CD4-positive, alpha-beta T cell treated with Interferon gamma for 1 hour (primary cell): ENCODE measurements at places on chromosomes 5 and 9.

- no peak for DNase-seq
Observed at GRCh38 chr5:131996210-131997025, 15.0 kb downstream of the ACSL6 start.

DNA sequence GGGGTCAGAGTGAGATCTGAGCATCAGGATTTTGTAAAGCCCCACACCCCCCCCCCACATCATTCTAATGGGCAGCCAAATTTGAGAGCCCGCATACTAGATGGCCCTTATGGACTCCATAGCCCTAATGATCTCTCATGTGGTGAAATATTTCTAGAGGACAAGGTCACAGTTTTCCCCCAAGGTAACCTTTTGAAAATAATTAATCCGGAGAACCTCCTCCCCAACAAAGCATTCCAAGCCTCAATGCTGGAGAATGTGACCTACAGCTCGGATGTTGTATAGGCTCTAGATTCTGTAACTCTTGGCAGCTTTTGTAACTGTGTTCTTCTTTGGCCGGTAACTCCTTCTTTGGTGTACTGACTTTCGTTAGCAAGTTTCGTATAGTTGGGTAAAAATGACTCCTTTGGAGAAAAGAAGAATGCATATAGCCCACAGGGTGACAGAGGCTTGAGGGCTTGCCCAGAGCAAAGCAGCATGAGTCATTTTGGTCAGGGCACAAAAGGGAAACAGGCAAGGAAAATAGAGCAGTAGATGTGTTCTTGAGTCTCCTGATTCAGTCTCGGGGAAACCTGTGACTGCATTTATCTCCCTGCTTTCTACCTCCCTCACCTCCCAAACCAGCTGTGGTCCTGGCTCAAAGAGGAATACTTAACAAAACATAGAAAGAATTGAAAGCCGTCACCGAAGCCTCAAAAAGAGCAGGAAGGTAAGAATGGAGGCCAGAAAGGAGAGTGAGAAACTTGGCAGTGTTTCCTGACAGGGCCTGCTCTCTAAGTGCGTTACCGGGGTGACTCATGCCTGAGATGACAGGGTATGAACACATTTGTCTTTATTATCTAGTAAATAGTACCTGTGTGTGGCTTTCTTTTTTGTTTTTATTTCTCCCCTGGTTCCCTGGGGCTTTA is 6.6 kb upstream of the XPA start:
- DNase-seq = no peak

DNA sequence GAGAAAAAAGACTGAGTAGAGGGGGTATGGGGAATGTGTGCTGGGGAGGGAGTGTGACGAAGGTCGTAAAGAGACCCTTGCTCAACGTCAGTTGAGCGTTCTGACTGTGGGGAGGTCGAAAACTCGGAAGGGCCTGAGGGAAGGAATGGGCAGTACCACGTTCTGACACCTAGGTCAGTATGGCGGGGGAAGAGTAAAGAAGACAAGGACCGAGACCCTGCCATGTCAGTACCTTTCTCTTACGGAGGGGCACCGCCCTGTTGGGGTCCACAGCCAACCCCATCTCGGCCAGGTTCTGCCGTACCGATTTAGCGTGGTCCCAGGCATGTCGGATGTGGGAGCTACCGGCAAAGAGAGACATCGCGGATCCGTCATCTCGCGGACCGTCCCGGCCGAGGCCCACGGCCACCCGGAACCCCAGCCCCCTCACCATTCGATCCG is 375 bp downstream of the NOP16 start:
- DNase-seq = no peak

DNA sequence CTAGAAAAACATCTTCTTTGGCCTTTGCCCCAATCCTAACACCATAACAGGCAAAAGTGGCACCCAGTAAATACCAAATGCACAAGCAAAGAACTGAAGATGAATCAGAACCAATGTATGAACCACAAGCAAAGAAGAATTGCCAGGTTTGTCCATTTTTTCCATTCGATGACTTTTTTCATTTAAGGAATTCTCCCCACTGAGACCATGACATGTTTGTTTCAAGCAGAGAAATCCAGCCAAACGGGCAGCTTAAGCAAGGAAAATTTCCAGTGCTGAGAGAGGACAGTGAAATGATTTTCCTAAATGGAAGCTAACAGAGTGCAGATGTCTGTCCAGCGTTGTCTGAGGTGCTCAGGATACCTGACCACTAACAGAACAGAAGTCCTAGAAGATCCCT is 203.7 kb downstream of the ADAMTS12 start:
- no peak for DNase-seq

GRCh38 chr5:171201310-171201709 is 107.7 kb upstream of the TLX3 start:
- DNase-seq = no peak

DNA sequence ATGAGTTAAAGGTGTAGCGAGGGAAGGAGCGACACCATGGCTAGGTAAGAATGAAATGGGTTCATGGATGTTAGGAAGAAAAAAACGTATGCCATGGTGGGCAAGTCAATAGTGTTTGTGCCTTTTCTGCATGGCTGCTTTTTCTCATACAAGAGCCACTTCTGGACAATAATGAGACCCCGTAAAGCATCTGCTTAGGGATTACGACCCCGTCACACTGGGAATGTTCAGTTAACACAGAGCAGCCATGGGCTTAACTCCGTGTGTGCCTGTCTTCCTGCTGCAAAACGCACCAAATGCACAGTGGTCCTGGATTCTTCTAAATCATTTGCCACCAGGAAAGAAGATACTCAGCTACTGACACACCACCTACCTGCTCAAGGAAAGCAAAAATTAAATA is 81.8 kb downstream of the NFIB start:
- DNase-seq = no peak

DNA sequence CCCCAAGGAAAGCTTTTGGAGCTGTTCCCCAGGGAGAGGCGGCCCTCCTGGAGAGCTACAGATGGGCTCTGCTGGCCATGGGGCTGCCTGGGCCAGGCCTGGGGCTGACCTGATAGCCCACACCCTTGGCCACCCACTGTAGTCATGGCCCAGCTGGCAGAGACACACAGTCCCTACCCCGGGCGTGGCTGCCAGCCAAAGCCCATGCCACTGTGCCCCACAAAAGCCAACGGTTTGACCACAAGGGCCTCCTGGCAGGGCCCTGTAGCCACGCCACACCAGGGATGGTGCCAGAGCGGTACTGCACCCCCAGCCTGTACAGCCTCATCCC is 15.2 kb downstream of the NACC2 start:
- no peak for DNase-seq

- no peak for DNase-seq
Observed at GRCh38 chr9:69411931-69412740, 87.1 kb downstream of the ENTREP1 start.

DNA sequence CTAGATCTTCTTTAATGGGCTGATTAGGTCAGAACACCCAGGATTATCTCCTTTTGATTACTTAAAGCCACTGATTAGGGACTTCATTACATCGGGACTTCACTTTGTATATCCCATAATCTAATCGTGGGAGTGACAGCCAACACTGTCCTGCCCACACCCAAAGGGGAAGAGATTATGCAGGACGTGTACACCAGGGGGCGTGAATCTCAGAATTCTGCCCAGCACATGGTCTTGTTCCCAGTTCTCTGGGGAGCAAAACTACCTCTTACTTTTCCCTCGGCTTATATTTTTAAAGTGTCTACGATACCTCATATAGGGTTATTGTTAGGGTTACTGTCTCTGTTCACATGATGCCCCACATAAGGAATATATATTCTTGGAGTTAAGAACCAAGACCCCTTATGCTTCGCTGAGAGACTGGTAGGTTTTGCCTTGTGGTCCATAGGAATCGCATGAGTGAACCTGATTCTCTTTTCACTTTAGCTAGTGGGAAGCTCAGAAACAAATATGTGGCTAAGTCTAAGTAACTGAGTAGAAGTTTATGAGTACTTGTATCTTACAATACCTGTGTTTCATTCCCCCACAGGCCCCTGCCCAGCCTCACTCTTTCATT is 192.7 kb downstream of the GNA14 start:
- peak; percentile 12 for DNase-seq

DNA sequence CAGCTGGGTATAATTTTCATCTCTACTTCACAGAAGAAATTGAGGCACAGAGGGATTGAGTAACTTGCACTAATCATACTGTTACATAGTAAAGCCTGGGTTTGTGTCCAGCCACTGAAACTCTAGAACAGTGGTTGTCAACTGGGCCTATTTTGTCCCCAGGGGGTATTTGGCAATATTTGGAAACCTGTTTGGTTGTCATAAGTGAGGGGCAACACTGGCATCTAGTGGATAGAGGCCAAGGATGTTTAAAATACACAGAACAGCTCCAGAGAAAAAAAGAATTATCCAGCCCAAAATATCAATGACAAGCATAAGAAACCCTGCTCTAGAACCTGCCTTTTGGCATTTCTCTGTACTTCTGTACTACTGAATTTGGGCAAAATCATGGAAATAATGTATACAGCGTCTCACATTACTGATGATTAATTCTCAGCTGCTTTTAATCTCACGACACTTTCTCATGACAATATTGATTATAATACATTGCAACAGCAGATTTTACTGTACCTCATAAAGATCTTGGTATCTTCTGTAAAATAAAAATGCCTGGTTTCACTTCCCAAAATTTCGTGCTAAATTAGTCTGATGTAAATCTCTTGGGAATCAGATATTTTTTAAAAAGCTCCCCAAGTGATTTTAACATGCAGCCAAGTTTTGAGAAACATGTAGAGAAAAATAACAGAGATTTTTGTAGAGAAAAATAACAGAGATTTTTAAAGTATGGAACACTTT is 112.7 kb downstream of the RORB start:
- no peak for DNase-seq

GRCh38 chr9:73916016-73916673 is 581.0 kb upstream of the RORB start:
- no peak for DNase-seq

DNA sequence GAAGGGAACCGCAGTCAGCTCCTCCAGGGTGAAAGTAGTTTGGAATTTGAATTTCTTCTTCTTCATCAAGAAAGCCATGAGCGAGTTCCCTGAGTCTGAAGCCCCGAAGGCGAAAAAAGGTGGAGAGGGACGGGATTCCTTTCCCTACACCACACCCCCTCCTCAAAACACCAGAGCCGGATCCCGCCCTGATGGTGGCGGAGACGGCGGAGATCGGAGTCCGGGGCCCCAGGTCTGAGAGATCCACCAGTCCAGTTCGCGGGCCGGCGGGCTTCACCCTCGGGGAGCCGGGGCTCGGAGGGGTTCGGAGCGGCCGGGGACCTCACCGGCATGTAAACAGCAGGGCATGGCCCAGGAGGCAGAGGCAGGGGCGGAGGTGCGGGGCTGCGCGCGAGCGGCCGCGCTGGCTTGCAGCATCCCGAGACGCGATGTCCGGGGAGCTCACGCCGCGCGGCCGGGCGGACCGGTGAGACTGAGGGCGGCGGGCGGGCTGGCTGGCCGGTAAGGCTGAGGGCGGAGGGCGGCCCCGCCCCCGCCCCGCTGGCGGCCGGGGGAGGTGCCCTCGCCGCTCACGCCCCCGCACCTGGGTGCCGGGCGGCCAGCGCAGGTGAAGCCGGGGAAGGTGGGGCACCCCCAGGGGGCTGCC is 606 bp downstream of the EEIG1 start:
- DNase-seq = peak; percentile 57

- no peak for DNase-seq
Observed at GRCh38 chr5:43482490-43483297, 971 bp downstream of the TMEM267 start.

DNA sequence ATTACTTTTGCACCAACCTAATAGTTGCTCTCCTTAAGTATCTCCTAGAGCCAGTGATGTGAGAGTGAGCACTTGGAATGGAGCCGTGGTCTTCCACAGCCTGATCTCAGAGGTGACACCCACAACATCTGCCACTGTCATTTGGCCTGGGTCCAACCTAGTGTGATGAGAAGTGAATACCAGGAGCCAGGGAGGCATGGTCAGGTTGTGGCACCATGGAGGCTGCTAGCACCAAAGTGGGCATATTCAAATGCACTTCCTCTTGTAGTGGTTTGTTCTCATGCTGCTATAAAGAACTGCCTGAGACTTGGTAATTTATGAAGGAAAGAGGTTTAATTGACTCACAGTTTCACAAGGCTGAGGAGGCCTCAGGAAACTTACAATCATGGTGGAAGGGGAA is 22.6 kb upstream of the CEP72 start:
- no peak for DNase-seq

DNA sequence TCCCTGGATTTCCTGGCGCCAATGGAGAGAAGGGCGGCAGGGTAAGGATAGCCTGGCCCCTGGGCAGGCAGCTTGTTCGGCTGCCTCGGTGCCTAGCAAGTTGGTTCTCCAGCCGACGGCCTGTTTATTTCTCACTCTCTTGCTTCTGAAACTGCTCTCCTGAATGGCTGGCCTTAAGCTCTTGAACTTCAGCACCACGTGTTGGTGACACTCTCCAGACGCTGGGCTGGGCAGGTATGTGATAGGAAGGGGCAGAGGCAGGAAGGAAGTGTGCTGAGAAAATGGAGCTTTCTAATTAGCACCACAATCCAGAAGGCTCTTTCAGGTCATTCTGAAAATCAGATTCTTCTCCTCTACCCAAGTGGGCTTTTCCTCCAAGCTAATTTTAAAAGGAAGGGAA is 91.4 kb upstream of the FCN2 start:
- DNase-seq = no peak

- DNase-seq = no peak
Observed at GRCh38 chr5:143714629-143715028, 97.3 kb upstream of the HMHB1 start.

- DNase-seq = no peak
Observed at GRCh38 chr9:14027116-14027800, 286.7 kb downstream of the NFIB start.

DNA sequence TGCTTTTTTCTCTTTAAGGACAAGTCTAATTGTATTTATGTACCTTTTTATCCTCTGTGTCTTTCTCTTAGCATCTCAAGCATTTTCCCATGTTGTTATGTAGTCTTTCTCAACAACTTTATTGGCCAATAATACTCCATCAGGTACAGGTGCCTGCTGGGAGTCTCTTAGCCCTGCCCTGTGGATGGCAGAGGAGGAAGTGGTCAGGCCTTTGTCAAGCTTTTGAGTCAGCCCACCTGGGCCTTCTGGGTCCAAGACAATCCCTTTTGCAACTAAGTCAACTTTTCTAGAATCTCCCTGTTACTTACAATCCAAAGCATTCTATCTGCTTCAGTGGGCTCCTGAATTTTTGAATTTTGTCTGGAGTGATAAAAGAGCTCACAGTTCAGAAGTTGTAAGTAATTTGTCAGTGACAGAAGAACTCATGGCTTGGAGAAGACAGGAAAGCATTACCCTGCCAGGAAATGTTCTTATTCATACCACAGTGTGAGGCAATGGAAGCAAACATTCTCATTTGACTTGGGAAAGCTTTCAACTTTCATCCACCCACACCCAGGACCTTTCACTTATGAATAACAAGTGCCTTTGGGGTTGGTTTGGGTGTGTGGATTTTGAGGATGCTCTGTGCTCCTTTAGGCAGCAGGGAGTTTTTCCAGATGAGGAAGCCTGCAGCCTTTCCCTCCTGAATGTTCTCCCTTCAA is 200.0 kb upstream of the S1PR3 start:
- no peak for DNase-seq

GRCh38 chr5:179872055-179872827 is 13.6 kb upstream of the MRNIP start:
- DNase-seq = no peak

GRCh38 chr9:88722753-88723152 is 187.8 kb downstream of the NXNL2 start:
- no peak for DNase-seq
